B cell (primary cell): ENCODE measurements at places on chromosomes 2 and 18. TPM values are rescaled to one million over a fixed set of nuclear protein-coding genes. Genes with fewer than 3 reads are reported as not detected.

Gene DLGAP1
- 0.07 and 0.15 TPM in 2 replicates for total RNA-seq

Gene NAT8
- total RNA-seq = not detected in 2 replicates

Gene SPOPL
- 50.5 and 53.6 TPM in 2 replicates for total RNA-seq

Gene ARHGAP25
- 207 and 221 TPM in 2 replicates for total RNA-seq

Gene TMEM18
- 37.8 and 38.5 TPM in 2 replicates for total RNA-seq

Gene RNF152
- total RNA-seq = 0.02 and 0.49 TPM in 2 replicates

Gene TTC27
- total RNA-seq = 25.8 and 28.5 TPM in 2 replicates

Gene FZD7
- 2.1 TPM in 2 replicates for total RNA-seq

Gene TXNDC2
- 0.22 and 0.73 TPM in 2 replicates for total RNA-seq

Gene SLC30A3
- total RNA-seq = not detected in 2 replicates

Gene UBE2E3
- total RNA-seq = 27.5 and 31.6 TPM in 2 replicates

Gene HOXD1
- not detected in 2 replicates for total RNA-seq

Gene PTPRM
- 0.20 and 0.66 TPM in 2 replicates for total RNA-seq

Gene KRTCAP3
- total RNA-seq = 15.0 and 16.5 TPM in 2 replicates

Gene GCC2
- 87.9 and 97.3 TPM in 2 replicates for total RNA-seq

Gene RFTN2
- total RNA-seq = not detected in 2 replicates

Gene TCF23
- total RNA-seq = 0.10 TPM in 1 of 2 replicates, not detected in the other

Gene REG1B
- total RNA-seq = not detected in 2 replicates

Gene LRRC30
- not detected in 2 replicates for total RNA-seq

Gene MYL1
- total RNA-seq = not detected in 2 replicates

Gene XIRP2
- total RNA-seq = not detected in 2 replicates

Gene IL18R1
- 1.1 and 2.4 TPM in 2 replicates for total RNA-seq
